ENCODE measurements at places on chromosomes 3 and 15.

DNA sequence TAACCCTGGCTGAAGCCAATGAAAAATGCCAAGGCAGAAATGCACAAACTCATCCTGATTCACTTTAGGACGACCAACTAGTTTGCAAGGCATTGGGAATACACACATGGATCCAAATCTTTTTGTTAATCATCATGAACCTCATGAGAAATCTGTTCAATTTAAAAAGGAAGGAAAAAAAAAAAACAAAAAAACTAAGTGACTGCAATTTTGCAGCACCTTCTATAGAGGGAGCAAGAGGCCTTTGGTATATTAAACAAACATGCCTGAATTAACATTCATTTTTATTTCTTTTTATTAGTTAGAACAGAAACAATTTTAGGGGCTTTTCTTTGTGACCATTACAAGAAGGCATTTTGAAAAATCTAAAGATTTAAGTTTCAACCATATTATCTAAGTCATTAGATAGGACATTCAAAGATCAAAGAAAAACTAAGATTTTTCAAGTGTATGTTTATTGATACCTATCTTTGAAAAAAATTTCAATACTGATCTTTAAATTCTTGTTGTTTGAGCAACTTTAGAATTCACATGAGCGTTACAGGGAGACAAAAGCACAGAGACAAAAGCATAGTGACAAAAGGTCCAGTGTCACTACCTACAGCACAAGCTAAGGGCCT lies 182.4 kb downstream of the CBLB start:
- DNase-seq, result no peak

GRCh38 chr3:39277893-39278615 lies 1.8 kb downstream of the CX3CR1 start:
- no peak for DNase-seq

GRCh38 chr3:127374086-127375010 lies 86.5 kb upstream of the PRR20G start:
- no peak for DNase-seq

DNA sequence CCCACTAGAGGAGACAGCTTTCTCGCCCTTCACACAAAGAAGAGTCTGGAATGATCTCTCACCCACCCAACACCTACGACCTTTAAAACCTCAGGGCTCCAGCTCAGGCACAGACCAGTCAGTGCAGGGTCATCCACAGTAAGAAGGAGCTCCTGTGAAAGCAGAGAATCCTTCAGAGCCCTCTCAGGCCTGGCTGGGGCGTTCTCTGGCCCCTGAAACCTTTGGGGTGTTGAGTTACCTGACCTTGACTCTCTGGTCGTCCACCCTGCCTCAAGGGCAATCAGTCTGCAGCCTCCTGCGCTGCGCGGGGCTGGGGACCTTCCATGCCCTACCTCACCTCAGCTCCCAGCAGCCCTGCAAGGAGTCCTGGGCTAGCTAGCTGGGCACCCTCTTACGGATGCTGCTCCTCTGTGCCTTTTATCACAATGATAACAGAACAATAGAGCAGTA lies 106.2 kb downstream of the ADCY5 start:
- no peak for DNase-seq

DNA sequence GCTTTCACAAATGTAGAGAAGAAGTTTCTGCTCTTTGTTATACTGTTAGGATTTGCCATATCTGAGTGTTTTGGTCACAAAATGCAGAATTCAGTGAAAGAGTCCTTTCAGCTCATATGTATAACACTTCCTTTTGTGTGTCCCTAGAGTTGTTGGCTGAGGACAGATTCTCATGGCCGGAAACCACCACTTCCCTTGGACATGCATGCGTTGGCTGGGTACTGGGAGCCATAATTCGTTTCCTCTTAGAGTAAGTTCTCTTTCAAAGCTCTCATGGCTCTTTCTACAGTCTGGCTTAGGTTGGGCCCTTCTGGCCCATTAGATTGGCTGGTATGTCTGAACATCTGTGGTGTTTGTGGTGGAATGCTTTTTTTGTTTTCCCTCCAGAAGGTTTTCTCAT lies 298.5 kb downstream of the DIPK2A start:
- no peak for DNase-seq

- peak; percentile 47 for DNase-seq
Measured at GRCh38 chr3:72446218-72447058, 401.8 kb downstream of the SHQ1 start.

DNA sequence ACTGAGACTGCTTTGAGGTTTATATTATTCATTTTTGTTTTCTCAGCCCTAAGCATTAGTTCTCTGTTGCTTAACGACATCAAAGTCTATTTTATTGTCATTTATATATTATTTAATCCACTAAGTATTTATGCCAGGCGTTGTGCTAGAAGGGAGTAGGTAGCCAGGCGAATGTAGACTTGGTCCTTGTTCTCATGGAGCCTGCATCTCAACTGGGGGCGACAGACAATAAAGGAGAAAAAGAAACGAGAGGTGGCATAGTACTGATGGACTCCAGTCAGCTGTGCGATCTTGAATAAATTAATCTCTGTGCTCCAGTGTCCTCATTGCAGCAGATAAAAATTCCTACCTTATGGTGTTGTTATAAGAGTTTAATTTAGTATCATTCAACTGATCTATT lies 49.7 kb downstream of the ETV5 start:
- no peak for DNase-seq

DNA sequence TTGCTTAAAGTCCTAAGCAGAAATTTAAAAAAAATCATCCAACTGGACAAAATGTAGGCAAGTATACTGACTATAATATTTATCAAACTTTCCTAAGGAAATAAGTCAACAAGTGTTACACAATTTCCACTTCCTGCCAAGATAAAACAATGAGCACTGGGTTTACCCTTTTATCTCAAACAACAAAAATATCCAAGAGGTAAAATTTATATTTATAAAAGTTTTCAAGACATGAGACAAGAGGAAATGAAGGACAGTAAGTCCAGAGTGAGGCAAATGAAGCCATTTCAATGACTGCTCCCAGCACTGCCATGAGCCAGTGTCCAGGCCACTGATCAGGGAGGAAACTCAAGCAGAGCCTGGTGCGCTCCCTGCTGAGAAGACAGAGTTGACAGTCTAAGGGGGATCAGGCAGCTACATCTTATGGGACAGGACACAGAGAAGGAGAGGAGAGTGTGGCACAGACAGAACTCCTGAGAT lies 439.4 kb downstream of the RAP2B start:
- no peak for DNase-seq

DNA sequence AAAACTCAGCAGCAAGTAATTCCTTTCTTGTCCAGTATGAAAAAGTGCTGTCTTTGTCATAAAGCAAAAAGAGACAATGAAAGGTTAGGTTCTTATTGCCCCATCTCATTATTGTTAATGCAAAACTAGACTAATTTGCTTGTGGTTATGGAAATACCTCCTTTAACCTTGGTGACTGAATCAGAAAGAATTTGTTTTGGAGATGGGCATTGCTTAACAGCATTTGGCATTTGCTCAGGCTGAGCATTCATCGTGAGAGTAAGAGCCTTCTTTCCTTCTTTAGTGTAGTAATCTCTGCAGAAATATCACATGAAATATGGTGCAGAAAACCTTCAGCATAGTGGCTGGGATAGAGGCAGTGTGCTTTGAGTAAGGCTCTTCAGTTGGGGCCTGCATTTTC lies 103.1 kb downstream of the CNTN6 start:
- DNase-seq, result no peak

DNA sequence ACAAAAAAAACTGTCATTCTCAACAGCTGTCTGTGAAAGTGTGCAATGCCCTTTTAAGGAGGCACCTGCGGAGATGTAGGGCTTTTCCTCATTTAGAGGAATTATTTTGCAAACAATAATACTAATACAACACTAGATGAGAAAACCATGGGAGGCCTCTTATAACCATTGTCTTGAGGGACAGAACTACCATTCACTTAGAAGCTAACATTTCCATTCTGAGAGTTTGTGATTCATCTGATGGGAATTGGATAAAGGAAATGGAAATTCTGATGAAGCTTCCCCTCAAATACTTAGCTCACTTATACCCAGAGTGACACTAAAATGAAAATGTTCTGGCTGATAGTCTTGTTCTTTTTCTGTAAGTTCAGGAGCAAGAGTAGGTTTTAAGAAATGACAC lies 147.7 kb downstream of the CADPS start:
- DNase-seq, result no peak

DNA sequence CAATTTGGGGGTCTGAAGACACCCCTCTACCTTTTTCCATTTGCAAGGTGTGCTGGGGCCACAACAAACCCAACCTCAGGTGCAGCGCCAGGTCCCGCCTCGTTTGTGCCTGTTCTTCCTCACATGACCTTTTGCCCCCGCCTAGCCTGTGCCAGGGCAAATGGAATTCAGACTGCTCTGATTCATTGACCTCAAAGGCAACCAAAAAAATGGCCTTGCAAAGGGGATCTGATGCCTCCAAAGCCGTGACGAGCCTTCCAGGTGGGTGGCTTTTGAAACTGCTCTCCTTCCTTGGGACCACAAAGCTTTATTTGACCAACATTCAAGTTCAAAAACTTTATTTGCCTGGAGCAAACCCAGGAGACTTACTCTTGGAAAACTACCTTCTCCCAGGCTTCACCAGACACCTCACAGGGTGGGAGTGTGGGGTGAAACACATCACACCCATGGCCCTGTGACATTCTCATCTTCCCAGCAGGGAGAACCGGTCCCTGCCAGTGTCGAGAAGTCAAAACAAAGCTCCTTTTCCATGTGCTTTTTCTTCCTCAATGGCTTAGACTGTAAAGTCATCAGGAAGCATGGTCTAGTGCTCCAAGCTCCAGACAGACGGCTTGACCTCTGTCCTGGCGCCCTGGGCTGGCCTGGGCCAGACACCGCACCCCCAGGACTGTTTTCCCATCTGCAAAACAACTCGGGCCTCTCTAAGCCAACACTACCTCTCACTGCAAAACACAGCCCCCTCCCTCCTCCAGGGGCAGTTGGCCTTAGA lies 103.9 kb upstream of the HES1 start:
- no peak for DNase-seq

- no peak for DNase-seq
Measured at GRCh38 chr15:65620833-65621232, 905 bp upstream of the SLC24A1 start.

DNA sequence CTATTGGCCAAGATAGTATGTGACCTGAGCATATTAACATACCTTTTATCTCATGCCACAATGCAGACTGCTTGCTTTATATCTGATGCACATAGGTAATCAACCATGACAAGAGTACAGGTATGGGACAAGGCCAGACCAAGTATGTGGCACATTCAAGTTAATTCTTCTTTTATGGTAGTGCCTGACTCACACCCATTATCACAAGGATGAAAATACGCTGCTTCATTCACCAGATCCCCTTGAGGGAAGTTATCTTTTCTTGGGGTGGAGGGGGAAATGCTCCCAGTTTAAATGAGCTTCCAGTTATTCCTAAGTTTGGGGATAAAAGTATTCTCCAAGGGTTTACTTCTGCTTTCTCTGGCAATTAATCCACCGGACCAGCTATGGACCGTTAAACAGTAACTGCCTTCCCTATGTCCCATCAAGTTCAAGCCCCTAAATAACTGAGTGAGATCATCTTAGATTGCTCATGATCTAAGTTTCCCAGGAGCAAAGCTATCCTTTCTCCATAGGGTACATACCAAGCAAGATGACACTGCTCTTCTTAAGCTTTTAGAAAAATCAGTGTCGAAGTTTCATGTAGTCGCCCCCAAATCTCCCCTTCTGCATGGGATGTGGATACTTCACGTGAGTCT lies 1.9 kb downstream of the COL8A1 start:
- DNase-seq, result no peak

DNA sequence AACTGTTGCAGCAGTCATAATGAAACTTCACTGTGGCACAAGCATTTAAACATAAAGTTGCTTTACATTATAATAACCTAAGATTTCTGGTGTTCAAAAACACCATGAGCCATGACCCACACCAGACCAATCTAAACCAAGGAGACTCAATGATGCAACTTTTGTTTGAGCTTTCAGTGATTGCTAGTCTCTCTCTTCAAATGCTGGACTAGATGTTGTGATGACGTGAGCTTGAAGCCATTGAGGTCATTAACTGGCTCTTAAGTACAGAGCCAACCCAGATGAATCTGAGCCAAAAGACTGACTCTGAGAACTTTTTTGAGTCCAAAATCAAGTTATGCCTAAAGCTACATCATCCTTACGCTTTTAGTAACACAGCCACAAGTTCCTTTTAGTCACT lies 36.5 kb downstream of the ATR start:
- DNase-seq, result no peak

DNA sequence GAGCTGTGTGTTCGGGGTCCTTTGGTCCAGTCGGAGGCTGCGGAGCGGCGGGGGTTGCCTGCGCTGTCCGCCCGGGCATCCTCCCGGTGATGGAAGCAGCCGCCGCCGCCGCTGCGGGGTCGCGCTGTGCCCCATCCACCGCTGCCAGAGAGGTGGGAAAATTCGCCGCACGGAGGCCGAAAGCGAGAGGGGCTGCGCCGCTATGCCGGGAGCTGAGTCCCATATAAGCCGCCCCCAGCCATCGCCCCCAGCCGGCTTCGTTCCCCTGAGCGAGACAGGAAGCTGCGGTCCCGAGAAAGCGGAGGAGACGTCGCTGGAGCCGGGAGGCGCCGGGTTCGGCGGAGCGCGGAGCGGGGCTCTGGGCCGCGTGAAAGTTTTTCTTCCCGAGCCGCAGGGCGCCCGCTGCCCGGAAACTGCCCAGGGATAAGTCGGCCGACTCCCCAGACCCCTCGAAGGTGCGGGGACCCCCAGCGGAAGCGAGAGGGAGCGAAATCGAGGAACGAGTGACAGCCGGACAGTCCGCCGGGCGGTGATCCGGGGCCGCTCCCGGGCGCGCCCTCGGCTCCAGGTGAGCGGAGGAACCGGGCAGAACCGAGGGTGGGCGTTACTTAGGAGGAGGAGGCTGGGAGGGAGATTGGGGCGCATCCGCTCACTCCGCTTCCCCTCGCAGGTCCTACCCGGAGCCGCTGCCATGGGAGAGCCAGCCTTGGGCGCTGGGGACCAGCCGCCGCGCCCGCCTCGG lies 574 bp downstream of the CHST2 start:
- DNase-seq, result no peak

DNA sequence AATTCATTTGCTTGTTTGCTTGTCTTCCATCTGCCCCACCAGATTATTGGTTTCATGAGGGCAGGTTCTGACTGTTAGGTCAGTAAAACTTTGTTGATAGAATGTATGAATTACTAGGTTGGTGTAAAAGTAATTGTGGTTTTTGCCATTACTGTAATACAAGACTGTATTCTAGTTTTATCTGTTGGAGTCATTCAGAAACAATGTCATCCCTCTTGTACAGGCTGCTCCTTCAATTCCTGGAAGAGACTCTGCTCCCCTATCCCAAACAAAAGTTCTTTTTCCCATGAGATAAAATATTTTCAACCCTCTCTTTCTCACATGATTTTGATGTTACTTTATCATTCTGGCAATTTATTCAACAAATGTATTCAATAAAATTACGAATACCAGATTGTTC lies 115.0 kb downstream of the CHST2 start:
- no peak for DNase-seq

GRCh38 chr3:152258448-152259393 lies 10.0 kb upstream of the MBNL1 start:
- DNase-seq, result no peak
